Smooth muscle cell of the brain vasculature (primary cell): ENCODE measurements at places on chromosomes 12 and 14.

- no peak for DNase-seq
Observed at GRCh38 chr14:51318813-51319597, 79.0 kb downstream of the TMX1 start.

GRCh38 chr14:93333631-93334103 lies 831 bp upstream of the BTBD7 start:
- no peak for DNase-seq

- no peak for DNase-seq
Observed at GRCh38 chr14:48398675-48399282, 723.4 kb upstream of the MDGA2 start.

DNA sequence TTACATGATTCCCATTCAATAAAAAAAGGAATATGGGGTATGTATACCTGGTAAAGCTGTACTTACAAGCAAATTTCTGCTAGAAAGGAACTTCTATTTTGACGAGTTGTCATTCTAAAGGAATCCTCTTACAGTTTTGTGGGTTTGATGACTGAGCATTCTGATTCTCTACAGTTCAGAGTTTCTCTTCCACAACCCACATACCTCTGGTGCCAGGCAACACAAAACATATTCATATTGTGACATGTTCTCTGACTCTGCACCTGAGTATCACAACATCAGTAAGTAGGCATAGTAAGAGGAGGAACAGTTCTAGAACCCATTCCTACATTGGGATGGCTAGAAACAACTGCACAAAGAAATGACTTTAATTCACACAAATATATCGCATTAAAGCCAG lies 636.6 kb downstream of the MED13L start:
- no peak for DNase-seq

- no peak for DNase-seq
Observed at GRCh38 chr12:106248846-106249371, 1.1 kb upstream of the CKAP4 start.

DNA sequence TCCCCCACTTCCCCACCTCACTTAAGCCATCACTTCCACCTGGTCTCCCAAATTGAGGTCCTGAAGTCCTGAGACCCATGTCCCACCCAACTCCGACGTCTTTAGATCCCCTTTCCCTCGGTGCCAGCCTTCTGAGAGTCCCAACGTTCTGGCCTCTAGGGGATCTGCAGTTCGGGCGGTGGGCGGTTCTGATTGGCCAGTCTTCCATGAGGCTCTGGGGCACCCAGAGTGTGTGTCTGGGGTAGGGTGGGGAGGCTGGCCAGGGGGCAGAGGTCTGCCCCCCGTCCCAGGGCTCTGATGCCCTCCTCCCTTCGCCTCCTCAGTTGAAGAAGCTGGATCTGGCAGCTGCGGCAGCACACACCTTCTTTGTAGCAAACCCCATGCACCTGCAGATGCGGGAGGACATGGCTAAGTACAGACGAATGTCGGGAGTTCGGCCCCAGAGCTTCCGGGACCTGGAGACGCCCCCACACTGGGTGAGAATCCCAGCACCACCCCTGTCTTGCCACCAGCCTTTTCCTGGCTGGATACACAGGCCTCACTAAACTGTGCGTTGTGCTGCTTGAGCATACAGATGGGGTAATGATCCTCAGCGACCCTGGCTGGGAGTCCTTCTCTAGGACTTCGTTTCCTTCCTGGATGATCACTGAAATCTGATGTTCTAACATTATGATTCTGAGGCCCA lies 1.5 kb downstream of the P3H3 start:
- DNase-seq: no peak
